Uterus (tissue), 4 donors: ENCODE measurements at places on chromosomes 3 and 15. TPM values are rescaled to one million over a fixed set of nuclear protein-coding genes. Genes with fewer than 3 reads are reported as not detected.

- no peak overlapping the region for H3K4me3 ChIP-seq
- DNase-seq, result no peak
- no peaks in the 10 kb centered on the region for H3K4me1 ChIP-seq
- H3K27ac ChIP-seq, result no peak overlapping the region
- no peaks in the 10 kb centered on the region for H3K36me3 ChIP-seq
Measured at GRCh38 chr15:94834494-94834893, 603.1 kb downstream of the MCTP2 start.

DNA sequence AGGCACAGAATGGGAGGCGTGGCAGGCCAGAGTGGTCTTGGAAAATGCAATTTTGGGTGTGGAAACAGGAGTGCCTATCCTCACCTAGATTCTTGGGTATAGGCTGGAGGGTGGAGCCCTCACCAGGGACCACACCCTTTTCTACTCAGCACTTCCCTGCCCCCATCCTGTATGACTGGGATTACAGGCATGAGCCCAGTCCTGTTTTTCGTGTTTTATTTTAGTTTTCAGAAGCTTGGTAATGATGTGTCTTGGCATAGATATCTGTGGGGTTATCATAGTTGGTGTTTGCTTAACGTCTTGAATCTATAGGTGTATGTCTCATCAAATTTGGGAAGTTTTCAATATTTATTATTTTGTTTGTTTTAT lies 248.7 kb upstream of the CBLB start:
- H3K4me3 ChIP-seq, result no peak overlapping the region
- no peaks in the 10 kb centered on the region for H3K36me3 ChIP-seq
- no peaks in the 10 kb centered on the region for H3K4me1 ChIP-seq
- H3K27ac ChIP-seq, result no peak overlapping the region
- DNase-seq, result no peak
- no peaks in the 10 kb centered on the region for H3K27me3 ChIP-seq

DNA sequence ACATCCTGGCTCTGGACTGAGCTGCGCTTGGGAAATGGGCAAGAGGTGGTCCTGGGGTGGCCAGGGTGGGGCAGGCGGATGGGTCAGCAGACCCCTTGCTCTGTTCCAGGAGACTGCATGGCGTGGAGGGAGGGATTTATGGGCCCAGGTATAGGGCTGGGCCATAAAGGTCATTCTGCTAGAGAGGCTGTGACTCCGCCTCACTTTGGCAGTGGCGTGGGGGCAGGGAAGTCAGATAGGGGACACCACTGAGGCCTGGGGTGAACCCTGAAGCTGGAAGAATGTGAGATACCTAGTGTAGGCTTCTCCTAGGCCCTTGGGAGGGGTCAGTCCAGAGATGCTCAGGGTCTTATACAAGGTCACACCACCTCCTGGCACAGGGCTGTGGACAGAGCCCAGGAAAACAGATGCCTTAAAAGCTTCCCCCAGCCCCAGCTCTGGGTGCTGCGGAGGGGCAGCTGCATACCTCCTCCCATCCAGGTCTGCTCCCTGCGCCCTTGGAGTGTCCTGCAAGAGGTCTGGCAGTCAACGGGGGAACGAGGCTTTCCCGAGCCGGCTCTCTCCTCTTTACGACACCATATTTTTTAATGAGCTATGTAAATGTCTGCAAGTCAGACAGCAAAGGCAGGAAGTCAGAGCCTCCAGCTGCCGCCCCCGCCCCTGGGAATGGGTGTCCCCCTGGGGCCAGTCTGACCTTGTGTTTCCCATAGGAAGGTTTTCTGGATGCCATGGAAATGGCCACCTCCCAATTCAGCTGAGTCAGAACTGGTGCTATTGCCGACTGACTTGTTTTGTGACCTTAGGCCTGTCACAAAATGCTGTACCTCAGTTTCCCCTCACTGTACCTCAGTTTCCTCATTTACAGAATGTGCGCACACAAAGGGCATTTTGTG lies 26.3 kb downstream of the LINGO1 start:
- no peaks in the 10 kb centered on the region for H3K27me3 ChIP-seq
- H3K27ac ChIP-seq, result peak overlapping the region; percentile 45
- H3K4me3 ChIP-seq, result no peak overlapping the region
- H3K36me3 ChIP-seq, result no peaks in the 10 kb centered on the region
- no peak for DNase-seq
- H3K4me1 ChIP-seq, result no peaks in the 10 kb centered on the region

- H3K36me3 ChIP-seq, result no peaks in the 10 kb centered on the region
- H3K4me3 ChIP-seq, result no peak overlapping the region
- DNase-seq, result no peak
- H3K27ac ChIP-seq, result no peak overlapping the region
- no peaks in the 10 kb centered on the region for H3K27me3 ChIP-seq
Measured at GRCh38 chr3:9208605-9209152, 40.8 kb downstream of the SRGAP3 start.

GRCh38 chr15:44620081-44620480 lies 43.4 kb downstream of the SPG11 start:
- H3K4me1 ChIP-seq, result no peaks in the 10 kb centered on the region
- DNase-seq, result no peak
- no peak overlapping the region for H3K27ac ChIP-seq
- no peak overlapping the region for H3K4me3 ChIP-seq

GRCh38 chr15:58539548-58539947 lies 107.8 kb downstream of the LIPC start:
- H3K4me1 ChIP-seq, result no peaks in the 10 kb centered on the region
- no peaks in the 10 kb centered on the region for H3K27me3 ChIP-seq
- no peak overlapping the region for H3K4me3 ChIP-seq
- DNase-seq, result no peak
- no peaks in the 10 kb centered on the region for H3K36me3 ChIP-seq
- no peak overlapping the region for H3K27ac ChIP-seq

DNA sequence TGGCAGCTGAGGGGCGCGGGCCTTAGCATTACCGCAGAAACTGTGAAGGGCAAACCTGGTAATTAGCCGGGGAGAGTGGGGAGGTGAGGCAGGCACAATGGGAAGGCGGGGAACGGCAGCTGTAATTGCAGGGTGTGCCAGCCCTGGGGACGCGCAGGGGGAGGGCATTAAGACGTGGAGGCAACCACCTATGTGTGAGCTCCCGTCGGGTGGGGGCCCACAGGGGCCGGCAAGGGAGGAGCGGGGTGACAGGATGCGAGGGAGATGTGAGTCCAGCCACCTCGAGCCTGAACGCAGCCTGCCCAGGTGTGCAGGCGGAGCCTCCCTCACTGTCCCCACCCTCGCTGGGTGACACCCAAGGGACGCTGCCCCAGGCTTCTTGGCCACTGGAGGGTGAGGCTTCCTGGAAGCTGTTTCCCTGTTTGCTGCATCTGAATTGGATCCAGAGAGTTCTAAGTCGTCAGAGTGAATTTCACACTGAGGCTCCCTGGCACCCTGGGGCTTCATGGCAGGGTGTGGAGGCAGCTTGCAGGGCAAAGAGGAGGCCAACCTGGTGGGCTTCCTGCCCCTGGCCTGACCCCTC lies 130.6 kb upstream of the MEF2A start:
- no peak overlapping the region for H3K4me3 ChIP-seq
- H3K27me3 ChIP-seq, result no peaks in the 10 kb centered on the region
- peak overlapping the region; percentile 52 for H3K27ac ChIP-seq
- DNase-seq, result peak; percentile 21
- no peaks in the 10 kb centered on the region for H3K36me3 ChIP-seq
- peaks cover 40% of the 10 kb centered on the region for H3K4me1 ChIP-seq

- peaks cover 12% of the 10 kb centered on the region for H3K4me1 ChIP-seq
- no peaks in the 10 kb centered on the region for H3K36me3 ChIP-seq
- no peak overlapping the region for H3K27ac ChIP-seq
- no peak overlapping the region for H3K4me3 ChIP-seq
- DNase-seq, result no peak
- no peaks in the 10 kb centered on the region for H3K27me3 ChIP-seq
Measured at GRCh38 chr15:84649706-84650105, 4.4 kb downstream of the WDR73 start.

DNA sequence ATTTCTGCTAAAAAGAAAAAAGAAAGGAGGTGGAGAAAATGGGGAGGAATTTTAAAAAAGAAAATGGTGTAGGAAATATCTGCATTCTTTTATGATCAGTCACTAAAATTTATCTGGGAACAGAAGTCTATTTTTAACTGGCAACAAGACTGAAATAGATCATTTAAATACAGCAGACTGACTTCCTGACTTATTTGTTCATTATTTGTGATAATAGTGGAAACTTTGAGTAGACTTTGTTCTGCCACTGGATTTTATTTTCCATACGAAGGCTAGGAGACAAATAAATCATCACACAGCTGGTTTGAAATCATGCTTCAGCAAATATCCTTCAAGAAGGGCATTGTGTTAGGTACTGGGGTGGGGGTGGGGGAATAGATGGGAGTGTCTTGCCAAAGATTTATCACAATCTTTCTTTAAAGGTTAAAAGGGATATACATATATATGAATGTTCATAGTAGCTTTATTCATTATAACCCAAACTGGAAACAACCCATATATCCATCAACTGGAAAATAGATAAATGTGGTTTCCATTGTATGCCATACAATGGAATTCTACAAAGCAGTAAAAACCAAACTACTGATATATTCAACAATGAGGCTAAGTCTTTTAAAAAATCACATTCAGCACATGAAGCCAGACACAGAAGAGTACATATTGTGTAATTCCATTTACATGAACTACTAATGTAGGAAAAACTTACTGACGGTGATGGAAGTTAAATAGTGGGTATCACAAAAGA lies 4.7 kb upstream of the CLASP2 start:
- peak overlapping the region; percentile 54 for H3K27ac ChIP-seq
- H3K36me3 ChIP-seq, result no peaks in the 10 kb centered on the region
- no peaks in the 10 kb centered on the region for H3K4me1 ChIP-seq
- no peak overlapping the region for H3K4me3 ChIP-seq
- no peaks in the 10 kb centered on the region for H3K27me3 ChIP-seq

MYLK gene
- total RNA-seq, result 790 TPM
